GM06990 (cell line): ENCODE measurements at places on chromosomes 6 and 20.

DNA sequence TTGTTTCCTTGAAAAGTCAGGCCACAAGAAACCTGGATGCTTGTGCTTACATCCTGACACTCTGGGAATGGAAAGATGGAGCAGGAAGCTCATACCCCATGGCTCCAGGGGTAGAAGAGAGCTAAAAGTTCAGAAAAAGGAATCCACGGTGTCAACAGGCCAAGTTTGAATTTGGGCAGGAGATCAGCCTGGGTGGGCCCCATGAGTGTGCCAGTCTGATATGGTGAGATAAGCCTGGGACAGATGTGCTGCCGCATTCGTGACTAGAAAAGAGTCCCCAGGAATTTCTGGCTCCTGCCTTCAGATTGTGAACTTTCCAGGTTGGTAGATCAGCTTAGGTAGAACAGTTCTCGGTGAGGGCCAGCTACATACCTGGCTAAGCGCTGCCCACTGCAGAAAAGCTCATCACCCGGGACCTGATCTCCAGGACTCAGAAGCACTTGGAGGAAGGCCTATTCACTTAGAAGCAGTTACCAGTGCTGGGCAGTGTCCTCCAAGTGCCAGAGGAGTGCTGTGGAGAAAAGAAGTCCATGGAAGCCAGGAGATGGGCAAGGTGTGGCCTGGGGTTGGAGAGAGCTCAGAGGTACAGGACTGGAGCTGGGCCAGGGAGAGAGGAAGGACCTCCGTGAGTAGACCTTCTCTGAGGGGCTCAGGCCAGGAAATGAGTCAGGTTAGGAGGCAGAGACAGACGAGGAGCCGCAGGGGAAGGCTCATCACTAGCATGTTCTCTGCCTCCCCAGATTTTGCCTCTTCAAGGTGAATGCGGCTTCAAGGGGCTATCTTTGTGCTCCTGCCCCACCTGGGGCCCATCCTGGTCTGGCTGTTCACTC lies at the start of gene TSPO2:
Gene TSPO2 (plus strand): TSS at position 242 of the 830 bp plus-strand sequence. CDS start 519 bp downstream, at position 761.
- DNase-seq, result no peak

DNA sequence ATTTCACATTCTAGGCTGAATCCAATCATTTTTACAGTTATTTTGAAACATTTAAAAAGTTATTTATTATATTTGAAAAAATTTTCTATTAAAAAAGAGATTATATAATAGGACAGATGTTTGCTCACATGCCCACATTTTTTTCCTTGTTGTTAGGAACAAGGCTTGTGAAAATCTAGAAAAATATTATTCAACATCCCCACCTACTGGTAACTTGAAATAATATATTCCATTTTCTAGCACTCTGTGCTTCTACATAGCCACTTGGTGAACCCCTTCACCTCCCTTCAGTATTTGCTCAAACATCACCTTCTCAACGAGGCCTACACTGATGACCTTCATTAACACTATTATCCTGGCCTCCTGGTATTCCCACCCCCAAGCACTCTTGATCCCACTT lies 18.3 kb upstream of the GPRC6A start:
- DNase-seq, result peak; percentile 16

- DNase-seq, result no peak
These were observed 88.3 kb downstream of the SH3BGRL2 start for GRCh38 chr6:79719248-79719960.

GRCh38 chr6:55827818-55828522 lies 47.4 kb downstream of the BMP5 start:
- no peak for DNase-seq

DNA sequence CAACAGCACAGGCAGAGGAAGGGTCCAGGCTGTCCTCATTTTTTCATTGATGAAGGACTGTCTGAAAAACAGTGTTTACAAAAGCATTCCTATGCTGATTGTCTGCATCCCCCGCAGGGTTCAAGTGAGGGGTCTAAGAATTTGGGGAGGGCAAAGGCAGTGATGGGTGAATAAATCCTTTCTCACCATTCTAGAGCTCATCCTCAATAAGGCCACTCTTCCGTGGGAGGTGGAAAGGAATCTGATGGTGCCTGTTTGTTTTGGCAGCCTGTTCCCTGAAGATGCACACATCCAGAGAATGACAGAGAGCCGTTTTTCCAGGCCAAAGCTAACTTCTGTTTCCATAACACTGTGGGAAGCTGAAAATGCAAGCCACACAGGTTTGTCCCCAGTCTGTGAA lies 164.5 kb downstream of the MOXD1 start:
- DNase-seq, result no peak

DNA sequence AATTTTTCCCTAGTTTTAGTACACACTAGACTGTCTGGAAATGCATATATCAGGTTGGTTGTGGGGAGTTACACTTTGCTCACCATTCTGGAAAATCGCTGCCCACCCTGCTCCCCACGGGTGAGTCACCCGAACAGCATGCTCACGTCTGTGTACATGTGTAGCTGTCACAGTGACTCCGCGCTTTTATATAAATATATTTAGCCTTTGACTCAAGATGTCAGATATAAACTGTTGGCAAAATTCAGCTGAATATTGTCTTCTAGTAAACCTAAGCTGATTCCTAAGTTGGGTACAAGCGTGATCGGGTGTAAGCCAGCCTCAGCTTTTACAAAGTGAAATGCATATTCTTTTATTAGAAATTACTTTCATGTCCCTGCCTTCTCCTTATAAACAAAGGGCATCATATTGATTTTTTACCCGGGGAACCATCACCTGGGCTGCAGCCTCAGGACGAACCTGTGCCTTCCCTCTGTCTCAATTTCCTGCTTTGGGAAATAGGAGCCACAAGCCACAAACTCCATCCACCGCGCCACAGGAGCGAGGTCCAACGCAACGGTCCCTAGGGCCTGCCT lies 4.3 kb downstream of the SDCBP2 start:
- DNase-seq, result no peak

DNA sequence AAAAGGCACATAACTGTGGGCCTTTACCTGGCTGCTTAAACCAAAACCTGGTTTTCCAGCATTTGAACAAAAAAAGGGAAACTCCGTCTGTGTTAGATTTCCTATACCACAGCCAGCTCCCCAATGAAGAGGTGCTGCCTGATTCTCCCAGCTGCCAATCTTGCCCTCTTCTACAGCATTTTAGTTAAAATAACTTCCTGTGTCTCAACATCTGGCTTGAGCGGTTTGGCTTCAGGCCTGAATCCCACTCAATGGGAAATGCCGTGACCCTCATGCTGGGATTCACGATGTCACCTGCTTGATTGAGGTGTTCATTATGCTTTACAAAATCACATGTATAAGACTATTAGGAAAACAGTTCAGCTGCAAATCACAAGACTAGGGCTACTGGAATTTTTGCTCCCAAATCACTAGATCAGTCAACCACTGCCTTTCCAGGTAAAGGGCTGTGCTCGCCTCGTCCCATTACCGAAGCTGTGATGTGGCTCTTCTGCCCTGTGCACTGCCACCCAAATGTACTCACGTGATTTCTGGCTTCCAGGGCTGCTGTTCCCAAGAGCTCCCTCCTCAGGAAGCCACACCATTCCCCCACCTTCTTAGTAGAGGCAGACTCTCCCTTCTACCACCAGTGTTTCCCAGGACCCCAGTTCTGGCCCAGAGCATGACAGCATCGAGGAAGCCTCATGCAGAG lies 94.6 kb downstream of the PSMG4 start:
- DNase-seq, result no peak

GRCh38 chr20:32929162-32929561 lies 70.4 kb downstream of the EFCAB8 start:
- DNase-seq, result no peak

DNA sequence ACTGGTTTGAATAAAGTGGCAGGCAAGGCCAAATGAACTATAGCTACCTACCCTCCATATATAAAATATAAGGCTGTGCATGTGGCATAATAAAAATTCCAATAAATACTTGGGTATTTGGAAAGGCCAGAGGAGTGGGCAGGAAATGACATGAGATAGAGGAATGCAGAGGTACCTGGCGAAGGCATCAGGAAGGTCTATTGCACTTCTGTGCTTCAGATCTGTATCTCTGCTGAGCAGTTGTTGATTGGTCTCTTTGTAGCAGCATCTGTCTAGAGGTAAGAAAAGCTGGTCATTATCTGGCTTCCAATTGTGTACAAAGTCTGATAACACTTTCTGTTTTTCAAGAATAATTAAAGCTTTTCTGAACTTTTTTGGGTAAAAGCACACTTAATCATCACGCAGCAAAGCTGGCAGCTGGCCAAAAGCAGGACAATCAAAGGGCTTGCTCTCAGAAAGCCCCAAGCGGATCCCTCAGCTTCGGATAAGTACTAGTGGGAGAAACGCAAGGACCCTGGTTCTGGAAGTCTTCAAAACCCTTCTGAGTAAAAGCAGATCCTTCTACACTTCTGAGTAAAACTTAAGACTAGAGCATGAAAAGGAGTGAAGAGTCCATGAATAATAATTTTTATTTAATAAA lies 120.1 kb upstream of the TCF21 start:
- no peak for DNase-seq

GRCh38 chr6:14443629-14444268 lies 326.2 kb downstream of the CD83 start:
- no peak for DNase-seq

GRCh38 chr20:22339946-22340345 lies 244.4 kb downstream of the FOXA2 start:
- DNase-seq, result no peak

GRCh38 chr20:54115172-54115854 lies 44.9 kb upstream of the BCAS1 start:
- DNase-seq, result no peak

DNA sequence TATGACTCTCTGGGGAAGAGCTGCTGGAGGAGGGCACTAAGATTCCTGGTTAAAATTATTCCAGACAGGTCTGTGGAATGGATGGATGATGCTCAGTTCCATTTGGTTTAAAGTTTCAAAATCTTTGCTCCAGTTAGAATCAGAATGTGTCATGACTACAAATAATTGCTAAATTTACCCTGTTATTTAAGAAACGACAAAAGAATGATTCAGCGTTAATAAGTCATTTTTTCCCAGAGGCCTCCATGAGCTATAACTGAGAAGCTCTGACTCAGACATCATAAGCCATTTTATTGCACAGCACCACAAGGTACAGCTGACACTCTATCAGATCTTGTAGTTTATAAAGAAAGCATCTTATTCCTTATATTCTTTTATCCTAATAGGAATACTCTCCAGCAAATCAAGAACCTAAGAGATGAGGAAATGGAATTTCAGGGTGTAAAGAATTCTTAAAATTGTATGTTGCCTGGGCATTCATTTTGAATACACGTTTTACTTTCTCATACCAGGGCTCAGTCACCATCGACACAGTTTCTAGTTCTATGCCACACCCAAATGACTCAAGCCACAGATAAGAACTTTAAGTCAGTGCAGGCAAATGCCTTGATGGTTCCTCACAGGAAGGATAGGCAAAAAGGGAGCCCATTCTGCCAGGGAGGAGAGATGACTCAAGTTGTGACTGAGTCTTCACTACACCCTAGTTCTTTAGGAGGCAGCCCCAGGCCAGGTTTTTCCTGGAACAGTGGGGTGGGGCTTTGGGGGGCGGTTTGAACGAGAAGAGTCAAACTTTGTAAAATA lies 636.0 kb downstream of the MMUT start:
- no peak for DNase-seq

GRCh38 chr6:82906951-82907350 lies 158.7 kb downstream of the UBE3D start:
- no peak for DNase-seq

GRCh38 chr6:33164176-33164575 lies 28.1 kb downstream of the COL11A2 start:
- DNase-seq, result no peak

DNA sequence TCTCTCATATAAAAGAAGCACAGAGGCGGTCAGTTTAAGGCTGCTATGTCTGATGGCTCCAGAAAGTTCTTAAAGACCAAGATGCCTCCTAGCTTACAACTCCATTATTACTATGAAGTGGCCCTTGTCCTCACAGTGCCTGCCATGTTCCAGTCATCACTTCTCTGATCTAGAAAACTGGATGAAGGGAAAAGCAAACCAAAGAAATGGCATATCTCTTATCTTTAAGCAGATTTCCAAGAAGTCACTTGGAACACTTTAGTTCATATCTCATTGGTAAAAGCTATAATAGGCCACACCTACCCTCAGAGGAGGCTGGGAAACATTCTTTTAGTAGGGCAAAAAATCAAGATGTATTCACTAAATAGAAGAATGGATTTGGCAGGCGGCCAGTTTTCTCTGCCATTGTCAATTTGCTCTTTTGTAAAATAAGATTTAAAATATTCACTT lies 289.6 kb downstream of the TBC1D7 start:
- no peak for DNase-seq

GRCh38 chr20:62878244-62879038 lies 16.8 kb upstream of the TCFL5 start:
- no peak for DNase-seq

GRCh38 chr20:12358006-12358654 lies 440.4 kb downstream of the BTBD3 start:
- DNase-seq, result no peak

- DNase-seq, result no peak
These were observed 16.3 kb downstream of the NCOA5 start for GRCh38 chr20:46073443-46073842.

GRCh38 chr6:13383328-13384163 lies 55.2 kb upstream of the TBC1D7 start:
- DNase-seq, result peak; percentile 67

DNA sequence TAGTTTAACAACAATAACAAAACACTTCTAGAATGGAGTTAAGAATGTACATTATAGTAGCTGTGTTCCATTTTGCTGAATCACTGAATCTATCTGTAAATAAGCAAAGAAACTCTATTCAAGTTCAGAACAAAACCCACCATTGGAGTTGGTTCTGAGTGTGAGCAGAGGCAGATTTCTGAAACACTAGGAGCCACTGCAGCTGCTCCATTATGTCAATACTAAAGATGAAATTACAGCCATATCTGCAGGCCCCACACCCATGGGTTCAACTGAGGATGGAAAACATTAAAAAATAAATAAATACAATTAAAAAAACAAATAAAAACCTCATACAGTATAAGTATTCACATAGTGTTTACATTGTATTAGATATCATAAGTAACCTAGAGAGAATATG lies 91.0 kb downstream of the REPS1 start:
- no peak for DNase-seq

GRCh38 chr20:19363476-19363875 lies 151.0 kb downstream of the SLC24A3 start:
- DNase-seq, result no peak

- DNase-seq, result no peak
These were observed 67.9 kb upstream of the BTN3A2 start for GRCh38 chr6:26296857-26297648.

DNA sequence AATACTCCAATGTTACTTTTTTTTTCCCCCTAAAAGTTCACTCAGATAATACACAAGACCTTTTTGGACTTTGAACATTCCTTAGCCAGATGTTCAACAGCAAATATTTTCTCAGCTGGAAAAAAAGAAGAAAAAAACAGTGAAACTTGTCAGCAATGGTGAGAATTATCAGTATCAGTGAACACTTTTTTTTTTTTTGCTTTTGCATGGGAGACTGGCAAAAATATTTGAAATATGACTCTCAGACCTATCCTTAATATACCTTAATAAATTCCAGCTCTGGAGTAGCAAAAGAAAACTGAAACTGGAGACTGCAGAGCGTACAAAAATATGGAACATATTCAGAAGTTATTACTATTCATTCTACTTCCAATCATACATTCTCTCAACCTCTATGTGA lies 92.3 kb downstream of the RFPL4B start:
- no peak for DNase-seq
